ENCODE measurements at places on chromosomes 7 and 10. TPM values are rescaled to one million over a fixed set of nuclear protein-coding genes. Genes with fewer than 3 reads are reported as not detected.

The BICC1 gene
- 31.0 TPM for total RNA-seq

The MMP21 gene
- not detected for total RNA-seq

The EPHA1 gene
- not detected for total RNA-seq

The EMX2 gene
- total RNA-seq: 0.25 TPM

The HYAL4 gene
- not detected for total RNA-seq

The COL28A1 gene
- 0.25 TPM for total RNA-seq

The TRIM50 gene
- total RNA-seq: 0.28 TPM

The SEMA3C gene
- total RNA-seq: 201 TPM

The DYDC2 gene
- total RNA-seq: not detected

The SSC4D gene
- 2.1 TPM for total RNA-seq

The CYP2C19 gene
- 0.50 TPM for total RNA-seq

The UCMA gene
- not detected for total RNA-seq

The PLA2G12B gene
- not detected for total RNA-seq

The ARHGEF5 gene
- total RNA-seq: 8.5 TPM

The IFIT1 gene
- total RNA-seq: 8.1 TPM

The SLC26A4 gene
- total RNA-seq: 1.1 TPM

The SLC39A12 gene
- total RNA-seq: 0.56 TPM

The AKR1D1 gene
- total RNA-seq: not detected

The TUBB8 gene
- total RNA-seq: not detected

The SHTN1 gene
- total RNA-seq: 6.3 TPM

The OR9A2 gene
- not detected for total RNA-seq

The CRTAC1 gene
- 0.93 TPM for total RNA-seq

The COBL gene
- 1.1 TPM for total RNA-seq

The GLI3 gene
- total RNA-seq: 19.2 TPM

The NPTX2 gene
- 2.2 TPM for total RNA-seq

The MACROH2A2 gene
- total RNA-seq: 5.2 TPM

The CLDN4 gene
- 0.65 TPM for total RNA-seq

The MYOF gene
- total RNA-seq: 74.3 TPM

The ADAP1 gene
- total RNA-seq: 11.2 TPM

The RPEL1 gene
- total RNA-seq: not detected

The SLC18A3 gene
- not detected for total RNA-seq

The SPDYE1 gene
- total RNA-seq: not detected

The RAMP3 gene
- 174 TPM for total RNA-seq

The LRRN3 gene
- 2.7 TPM for total RNA-seq

The KMT2E gene
- total RNA-seq: 88.8 TPM

The PTER gene
- 11.7 TPM for total RNA-seq

The GNG11 gene
- 27.7 TPM for total RNA-seq

The NXPH1 gene
- not detected for total RNA-seq

The GNAT3 gene
- total RNA-seq: not detected

The C1QL3 gene
- not detected for total RNA-seq

The EN2 gene
- total RNA-seq: 0.09 TPM

The MMD2 gene
- total RNA-seq: not detected

The WNT8B gene
- not detected for total RNA-seq

The INA gene
- not detected for total RNA-seq

The CNPY1 gene
- not detected for total RNA-seq

The SH2D4B gene
- not detected for total RNA-seq

The IDI2 gene
- not detected for total RNA-seq

The TIAL1 gene
- total RNA-seq: 64.7 TPM

The NOLC1 gene
- total RNA-seq: 35.3 TPM

The CACNB2 gene
- total RNA-seq: 4.5 TPM

The NKX6-2 gene
- not detected for total RNA-seq

The OPTN gene
- total RNA-seq: 59.6 TPM

The PRLHR gene
- total RNA-seq: not detected

The RASSF4 gene
- 127 TPM for total RNA-seq

The ARHGAP22 gene
- total RNA-seq: 13.3 TPM

The STRA8 gene
- not detected for total RNA-seq

The NUTM2B gene
- 0.32 TPM for total RNA-seq

The GDF2 gene
- total RNA-seq: not detected

Data from omental fat pad (tissue), 4 donors.